Right cardiac atrium (tissue), 5 donors: ENCODE measurements at places on chromosomes 2 and 18. TPM values are rescaled to one million over a fixed set of nuclear protein-coding genes. Genes with fewer than 3 reads are reported as not detected.

KLHL29 gene
- polyA plus RNA-seq, result 1.7 TPM

DNA sequence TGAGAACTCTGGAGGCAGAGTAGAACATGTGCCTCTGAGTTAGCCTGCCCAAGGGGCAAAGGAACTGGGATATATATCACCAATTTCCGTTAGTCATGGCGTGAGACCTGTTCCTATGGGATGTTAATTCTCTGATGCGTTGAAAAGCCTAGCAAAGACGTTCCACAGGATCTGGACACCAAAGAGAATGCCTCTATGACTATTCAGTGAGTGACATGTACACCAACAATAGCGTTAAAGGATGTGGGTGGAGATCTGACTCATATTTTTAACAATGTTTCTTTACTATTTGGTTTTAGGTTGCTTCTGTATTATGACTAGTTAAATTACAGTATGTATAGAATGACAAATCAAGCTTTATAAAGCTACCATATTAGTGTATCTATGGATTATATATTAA lies 320.9 kb upstream of the MC4R start:
- DNase-seq, result no peak

PLEKHA3 gene
- polyA plus RNA-seq, result 5.3 TPM

- DNase-seq, result no peak
These were observed 55.6 kb downstream of the MTA3 start for GRCh38 chr2:42624047-42624446.

DNA sequence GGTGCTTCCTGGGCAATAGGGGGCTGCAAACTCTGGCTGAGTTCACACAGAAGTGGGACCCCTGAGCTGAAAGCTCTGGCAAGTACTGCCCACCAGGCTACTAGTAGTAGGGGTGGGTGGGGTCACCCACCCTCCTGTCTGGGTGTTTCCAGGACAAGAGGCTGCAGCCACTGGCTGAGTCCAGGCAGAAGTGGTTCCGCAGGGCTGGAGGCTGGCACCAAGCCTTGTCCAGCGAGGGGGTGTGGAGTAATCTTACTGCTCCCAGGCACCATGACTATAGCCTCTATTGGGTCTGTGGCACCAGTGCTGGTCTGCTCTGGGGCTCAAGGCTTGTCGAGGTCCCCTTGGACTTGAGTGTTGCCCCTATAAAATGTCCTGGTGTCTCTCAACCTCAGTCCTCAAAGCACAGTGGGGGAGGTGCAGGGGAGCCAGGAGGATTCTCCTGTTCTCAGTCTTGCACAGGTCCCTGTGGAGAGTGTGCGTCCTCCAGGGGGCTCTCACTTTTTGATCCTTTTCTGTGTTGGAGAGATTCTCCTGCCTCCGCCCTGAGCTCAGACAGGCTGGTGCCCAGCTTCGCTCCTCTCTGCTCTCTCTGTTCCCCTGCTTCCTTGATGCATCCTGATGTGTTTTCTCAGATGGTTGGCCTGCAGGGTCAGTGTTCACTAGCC lies 48.1 kb downstream of the NUP35 start:
- no peak for DNase-seq

NYAP2 gene
- polyA plus RNA-seq, result not detected
